H54 (cell line): ENCODE measurements at places on chromosomes 2 and 18.
A peak's percentile ranks its signal among the peaks of the same experiment; 100 is the strongest.

- no peak for DNase-seq
Measured at GRCh38 chr2:146764301-146764700, 1080.5 kb upstream of the ACVR2A start.

GRCh38 chr18:3513481-3513880 lies 63.5 kb downstream of the TGIF1 start:
- DNase-seq = no peak

DNA sequence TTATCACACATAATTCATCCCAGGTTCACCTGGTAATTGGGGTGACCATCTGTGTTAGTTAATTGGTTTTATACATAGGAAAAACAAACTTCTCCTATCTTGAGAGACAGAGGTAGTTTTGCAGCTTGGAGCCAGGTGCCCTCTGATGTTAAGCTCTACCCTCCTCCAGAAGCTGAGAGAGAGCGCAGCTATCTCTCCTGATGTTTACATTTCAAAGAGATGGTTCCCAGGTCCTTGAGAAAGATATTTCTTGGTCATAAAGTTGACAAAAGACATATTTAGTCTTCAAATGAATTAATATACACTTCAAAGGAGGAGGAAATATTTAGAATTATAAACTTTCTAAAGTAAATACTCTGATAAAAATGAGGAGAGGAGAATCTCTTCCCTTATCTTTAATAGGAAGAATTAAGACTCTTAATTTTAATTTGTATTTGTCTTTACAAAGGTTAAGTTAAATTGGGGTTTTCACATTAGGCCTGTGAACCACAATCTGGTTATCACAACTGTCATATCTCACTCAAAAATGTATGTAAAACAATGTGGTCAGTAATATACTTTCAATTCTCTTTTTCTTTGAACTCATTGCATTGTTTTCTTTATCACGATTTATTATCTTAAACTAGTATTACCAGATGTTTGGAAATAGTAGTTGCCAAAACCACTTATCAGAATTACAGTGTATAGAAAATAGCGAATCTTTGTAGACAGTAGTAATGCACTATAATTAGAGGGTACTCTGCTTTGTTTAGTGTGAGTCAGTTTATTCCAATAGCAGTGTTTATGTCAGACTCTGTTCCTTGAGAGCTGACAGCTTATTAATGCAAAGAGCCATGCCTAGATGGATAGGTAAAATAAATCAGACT lies 26.8 kb downstream of the SERPINB4 start:
- DNase-seq = no peak

- no peak for DNase-seq
Measured at GRCh38 chr2:173667014-173667413, 298.2 kb downstream of the SP3 start.

DNA sequence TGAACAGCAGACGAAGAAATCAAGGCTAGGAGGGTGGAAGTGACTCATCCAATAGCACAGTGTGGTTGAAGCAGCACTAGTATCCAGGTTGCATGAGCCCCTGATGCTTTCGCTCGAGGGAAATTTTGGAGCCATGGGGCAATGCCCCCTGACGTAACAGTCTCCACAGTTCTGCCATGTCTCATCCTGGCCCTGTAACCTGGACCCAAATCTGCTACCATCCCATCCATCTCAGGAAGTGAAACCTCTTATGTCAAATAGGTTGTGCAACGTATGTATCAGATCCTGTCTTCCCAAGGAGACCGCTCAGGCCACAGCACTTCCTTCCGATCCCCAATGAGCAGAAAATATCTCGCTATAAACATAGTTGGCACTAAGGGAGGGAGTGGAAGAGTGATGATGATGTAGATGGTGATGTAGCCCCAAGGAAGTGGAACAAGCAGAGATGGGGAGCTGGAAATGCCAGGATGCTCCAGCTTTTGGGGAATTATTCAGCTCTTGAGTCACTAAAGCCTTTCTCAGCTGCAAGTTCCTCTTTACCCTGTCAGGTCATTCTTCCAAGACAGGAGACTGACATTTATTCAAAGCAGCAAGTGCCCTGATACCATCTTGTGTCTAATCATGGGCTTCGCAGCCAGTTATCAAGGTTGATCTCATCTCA lies 3.0 kb upstream of the IL1B start:
- no peak for DNase-seq

DNA sequence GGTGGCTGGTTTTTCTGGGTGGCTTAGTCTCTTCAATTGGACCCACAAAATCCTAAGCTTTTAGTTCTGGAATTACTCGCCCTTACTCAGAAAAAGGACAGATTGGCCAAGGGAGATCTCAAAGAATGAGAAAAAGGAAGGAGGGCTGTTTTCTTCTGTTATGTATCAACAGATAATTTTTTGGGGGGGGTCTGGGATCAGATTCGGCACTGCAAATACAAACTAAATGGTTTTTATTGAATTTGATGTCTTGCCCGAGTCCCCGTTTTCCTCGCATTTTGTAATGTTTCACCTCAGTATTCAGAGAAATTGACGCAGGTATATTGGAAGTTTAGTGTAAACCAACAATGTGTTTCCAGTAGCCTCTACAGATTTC lies 762 bp downstream of the YIPF4 start:
- no peak for DNase-seq

DNA sequence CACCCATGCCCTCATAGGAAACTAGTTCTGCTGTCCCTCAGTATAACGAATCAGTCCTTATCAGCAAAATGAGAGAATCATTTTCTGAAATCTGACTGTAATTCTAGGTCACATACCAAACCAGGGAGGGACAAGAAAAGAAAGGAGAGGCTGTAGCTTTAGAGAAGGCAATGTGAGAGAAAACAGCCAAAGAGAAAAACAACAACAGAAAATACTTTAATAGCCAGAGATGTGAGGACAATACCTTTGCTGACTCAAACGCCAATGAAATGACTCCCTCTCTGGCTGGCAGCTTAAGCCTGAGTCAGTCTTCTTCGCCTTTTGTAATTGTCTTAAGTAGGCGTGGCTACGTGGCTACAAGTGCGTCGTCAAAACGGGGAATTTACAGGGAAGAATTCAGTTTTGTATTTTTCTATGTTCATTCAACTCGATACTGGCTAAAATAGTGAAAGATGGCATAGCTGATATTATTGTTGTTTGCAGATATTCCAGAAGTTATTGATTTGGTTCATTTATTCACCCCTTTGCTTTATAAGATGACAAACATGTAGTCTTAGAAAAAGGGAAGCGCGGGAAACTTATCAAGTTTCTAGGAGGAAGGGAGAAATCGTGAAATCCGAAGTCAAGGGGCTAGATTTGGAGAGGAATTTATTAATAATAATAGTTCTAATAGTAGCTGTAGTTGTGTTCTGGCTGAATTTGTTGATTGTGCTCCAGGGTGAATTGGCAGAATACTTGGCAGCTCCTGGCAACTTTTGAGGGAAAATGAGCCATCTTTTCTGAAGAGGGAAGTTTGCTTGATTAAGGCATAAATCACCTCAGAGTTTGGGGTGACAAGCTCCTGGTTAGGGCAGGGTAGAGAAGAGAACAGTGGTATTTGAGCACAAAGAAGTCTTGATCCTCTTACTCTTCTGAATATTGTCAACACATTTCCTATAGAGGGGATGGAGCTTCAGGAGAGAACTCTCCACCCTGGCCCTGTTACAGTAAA lies at the start of gene IL1A:
Gene IL1A (minus strand): TSS at position 295 of the 991 bp plus-strand sequence. CDS start 723 bp downstream, outside the sequence.
- DNase-seq = peak; percentile 54

GRCh38 chr18:21444465-21445212 lies 155.9 kb downstream of the ESCO1 start:
- no peak for DNase-seq

DNA sequence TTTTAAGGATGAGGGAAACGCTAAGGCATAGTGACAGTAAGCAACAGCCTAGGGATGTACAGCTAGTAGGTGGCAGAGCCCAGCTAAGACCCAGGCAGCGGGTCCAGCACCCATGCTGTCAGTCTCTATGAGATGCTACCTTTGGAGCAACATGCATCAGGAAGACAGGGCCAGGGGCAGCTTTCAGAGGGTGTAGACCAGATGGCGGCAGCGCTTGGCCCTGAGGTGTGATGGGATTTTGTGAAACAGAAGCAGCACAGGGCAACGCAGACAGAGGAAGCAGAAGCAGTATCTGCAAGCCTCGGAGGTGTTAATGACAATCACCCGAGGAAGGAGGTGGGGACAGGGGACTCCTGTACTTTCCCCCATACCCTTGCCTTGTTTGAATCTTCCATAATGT lies 43.2 kb downstream of the SDC1 start:
- no peak for DNase-seq

DNA sequence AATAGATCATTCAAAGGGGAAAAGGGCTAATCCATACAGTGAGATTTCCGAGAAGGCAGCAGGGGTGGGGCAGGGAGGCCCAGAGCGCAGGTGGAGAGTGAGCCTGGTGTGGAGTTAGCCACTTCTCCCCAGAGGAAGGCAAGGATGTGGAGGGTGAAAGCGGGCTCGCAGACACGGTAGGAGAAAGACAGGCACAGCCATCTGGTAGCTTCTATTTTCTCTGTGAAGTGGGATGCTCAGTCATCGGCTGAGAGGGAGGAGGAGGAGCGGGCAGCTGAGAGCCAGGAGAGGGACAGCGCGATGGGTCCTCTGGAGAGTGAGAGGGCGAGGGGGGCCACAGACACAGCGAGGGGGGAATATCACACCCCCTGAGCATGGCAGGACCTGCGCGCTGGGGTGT lies 153.3 kb upstream of the NDUFV2 start:
- no peak for DNase-seq

DNA sequence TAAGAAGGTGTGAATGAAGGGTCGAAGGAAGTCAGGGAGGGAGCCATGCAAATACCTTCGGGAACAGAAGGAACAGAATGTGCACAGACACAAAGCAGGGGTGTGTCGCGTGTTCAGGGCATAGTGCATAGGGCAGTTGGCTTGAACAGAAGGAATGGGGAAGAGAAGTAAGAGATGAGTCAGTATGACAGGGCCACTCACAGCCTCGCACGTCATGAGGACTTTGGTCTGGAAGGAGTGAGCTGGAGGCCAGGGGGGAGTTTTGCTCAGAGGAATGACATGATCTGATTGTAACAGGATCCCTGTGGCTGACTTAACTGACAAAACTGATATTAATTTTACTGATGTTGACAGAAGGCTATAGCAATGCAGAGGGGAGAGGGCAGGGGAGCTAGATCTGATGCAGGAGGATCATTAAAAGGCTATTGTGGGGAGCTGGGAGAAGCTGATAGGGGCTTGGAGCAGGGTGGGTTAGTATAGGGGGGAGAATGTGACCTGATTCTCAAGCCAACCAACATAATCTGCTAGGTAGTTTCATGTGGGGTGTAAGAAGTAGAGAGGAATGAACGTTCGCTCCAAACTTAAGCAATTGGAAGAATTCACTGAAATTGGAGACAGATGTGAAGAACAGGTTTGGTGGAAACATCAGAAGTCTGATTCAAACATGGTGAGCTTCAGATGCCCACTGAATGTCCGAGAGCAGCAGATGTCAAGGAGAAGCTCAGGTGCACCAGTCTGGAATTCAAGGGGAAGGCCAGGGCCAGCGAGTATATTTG lies 60.4 kb upstream of the COPS8 start:
- DNase-seq = peak; percentile 39

GRCh38 chr2:11672407-11672806 lies 2.4 kb upstream of the NTSR2 start:
- no peak for DNase-seq

DNA sequence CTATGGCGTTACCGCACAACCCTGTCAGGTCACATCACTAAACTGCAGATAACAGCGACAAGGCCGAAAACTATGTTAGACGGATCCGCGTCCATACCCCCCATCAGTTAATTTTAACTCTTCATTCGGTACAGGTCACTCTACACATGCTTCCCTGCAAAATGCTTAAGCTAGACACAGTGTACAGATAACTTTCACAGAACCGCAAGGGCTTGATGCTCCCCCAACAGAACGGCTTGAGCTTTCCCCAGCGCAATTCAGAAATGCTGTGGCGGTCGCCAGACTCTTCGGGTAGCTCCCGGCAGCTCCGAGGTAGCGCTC lies 283 bp upstream of the RBBP8 start:
- peak; percentile 1 for DNase-seq

DNA sequence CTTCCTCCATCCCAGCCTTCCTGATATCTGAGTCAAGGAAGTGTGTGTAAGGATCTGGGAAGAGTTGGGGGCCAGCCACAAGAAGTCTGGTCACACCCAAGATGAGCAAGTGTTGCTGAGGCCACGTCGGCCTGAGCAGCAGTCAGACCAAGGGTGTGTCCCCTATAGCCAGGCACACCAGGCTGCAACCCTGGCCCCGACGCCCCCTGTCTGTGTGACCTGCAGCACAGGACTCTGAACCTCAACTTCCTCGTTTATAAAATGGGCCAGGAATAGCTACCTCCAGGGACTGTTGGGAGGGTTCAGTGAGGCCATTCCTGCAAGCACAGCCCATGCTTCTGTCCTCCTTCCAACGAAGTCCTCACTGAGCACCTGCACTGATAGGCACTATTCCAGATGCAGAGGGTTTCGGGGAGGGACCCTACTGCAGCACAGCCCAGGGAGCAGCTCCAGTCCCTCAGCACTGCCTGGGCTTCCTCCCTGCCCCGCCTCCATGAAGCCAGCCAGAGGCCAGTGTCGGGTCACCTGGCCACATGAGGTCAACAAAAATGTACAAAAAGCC lies 13.3 kb downstream of the LIMS2 start:
- no peak for DNase-seq

GRCh38 chr2:131413148-131413747 lies 49.3 kb upstream of the RAB6D start:
- DNase-seq = peak; percentile 40

DNA sequence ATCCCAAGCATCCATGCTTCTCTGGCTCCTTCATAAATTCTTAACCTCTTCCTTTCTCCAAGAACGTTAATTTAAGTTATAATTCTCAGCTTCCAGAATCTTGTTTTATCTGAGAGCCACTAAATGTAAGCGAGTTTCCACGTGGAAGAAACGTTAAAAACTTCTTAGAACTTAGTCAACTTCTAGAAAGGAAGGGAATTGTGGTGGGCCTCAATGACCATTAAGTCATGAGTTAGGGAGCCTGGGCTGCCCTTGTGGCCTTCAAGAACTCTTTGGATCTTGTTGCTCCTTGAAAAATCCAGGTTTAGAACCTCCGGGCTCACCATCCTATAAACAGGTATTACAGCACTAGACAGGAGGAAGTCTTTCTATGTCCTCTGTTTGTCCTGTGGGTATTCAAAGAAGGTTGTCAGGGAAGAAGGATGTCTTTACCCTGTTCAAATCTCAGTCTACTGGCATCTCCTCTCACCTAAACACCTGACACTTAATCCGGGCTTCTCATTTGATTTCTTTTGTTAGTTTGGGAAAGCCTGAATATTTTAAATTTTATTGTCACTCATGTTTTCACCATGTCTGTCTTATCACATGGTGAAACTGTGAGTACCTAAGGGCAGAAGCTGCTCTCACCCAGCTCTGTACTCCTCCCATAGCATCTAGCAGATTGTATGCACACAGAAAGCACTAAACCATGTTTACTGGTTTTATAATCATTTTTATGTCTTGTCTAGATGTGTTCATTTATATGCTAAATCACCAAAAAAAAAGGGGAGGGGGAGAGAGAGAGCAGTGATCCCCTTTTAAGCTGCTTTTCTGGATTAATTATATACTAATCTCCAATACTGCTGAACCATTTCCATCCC lies 6.3 kb downstream of the RND3 start:
- no peak for DNase-seq

- DNase-seq = no peak
Measured at GRCh38 chr18:45761512-45762114, 37.6 kb downstream of the SLC14A1 start.
